ENCODE measurements at places on chromosomes 5 and 9.

DNA sequence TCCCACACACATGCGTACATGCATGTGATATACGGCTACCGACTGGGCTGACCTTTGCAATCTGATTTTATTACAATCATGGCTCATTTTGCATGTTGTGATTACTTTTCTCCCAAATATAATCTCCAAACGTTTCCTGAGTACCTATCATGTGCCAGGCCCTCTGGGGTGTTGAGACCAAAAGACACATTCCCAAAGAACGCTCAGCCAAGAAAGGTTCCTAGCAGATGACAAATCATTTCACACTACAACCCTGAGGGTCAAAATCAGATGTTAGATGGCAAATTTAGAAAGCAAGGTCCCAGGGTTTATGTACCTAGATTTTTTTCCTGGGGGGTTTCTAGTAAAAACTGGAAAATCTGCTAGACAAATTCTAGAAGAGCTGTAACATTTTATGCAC, 32.4 kb upstream of the SLC25A51 start:
- no peak for DNase-seq

- DNase-seq: no peak
Measured at GRCh38 chr5:19577882-19578281, 410.1 kb downstream of the CDH18 start.

DNA sequence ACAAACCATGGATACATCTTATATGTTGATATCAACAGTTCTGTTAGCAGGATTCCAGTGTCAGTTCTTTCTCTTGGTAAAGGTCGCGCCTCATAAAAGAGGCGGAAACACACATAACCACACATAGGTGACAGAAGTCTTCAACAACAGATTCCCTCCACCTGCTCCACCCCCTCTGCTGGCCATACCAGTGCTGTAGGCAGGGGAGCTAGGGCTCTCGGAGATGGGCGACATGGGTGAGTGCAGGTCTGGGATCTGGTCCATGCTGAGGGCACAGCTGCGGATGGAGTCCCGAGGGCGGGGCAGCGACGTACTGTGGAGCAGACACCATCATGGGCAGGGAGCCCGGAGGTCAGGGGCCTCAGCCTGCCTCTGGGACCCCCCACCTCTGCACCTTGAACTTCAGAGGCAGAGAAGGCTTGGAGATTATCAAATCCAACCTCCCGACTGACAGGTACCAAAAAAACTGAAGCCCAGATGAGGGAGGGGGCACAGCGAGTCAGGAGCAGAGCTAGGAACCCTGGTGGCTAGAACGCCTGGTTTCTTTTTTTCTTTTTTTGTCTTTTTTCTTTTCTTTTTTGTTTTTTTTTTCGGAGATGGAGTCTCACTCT, 12.0 kb upstream of the TOR2A start:
- DNase-seq: no peak

DNA sequence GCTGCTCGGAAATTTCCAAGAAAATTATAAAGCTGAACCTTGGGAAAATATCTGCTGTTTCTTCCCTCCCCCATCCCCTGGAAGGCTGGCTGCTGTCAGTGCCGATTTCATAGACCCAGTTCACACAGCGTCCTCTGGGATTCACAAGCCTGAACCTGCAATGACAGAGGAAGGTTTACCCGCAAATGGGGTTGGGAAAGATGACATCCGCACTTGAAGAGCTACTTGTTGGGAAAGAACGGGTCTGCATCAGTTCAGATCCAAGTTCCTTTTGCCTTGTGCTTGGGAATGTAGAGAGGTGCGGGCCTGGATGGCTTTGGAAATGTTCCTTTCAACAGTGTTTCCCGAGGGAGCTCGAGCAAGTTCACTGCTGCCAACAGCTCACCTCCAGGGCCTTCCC, 13.9 kb downstream of the PCDH12 start:
- no peak for DNase-seq

DNA sequence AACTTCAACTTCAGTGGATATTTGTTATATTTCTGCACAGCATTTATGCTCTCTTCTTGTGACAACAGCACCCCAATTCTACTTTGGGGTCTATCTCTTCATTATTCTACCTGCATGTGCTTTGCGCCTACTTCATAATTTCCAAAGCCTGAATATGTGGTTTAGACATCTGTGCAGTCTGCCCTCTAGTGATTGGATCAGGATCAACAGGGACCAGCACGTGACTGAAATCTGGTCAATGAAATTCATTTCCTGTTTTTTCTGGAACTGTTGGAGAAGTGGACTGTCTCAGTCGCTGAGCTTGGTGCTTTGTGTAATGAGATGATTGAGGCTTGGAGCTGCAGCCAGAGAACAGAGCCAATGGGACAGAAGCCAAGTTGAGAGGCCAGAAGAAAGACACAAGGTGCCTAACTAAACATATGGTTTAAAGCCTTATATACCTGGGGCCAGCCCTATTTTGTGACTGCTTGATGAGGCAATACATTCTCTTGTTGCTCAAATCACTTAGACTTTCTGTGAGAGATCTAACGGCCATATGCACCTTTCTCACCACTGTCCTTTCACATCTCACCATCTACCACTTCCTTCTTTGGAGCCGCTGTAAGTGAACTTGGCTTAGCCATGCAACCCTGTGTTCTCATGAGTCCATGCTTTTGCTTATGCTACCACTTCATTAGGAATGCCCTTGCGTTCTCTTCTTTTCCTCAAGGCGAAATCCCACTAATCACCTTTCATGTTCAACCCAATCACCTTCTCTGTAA, 68.8 kb upstream of the PPP2R2B start:
- DNase-seq: no peak

- DNase-seq: no peak
Measured at GRCh38 chr9:137294681-137295237, 7.3 kb downstream of the NRARP start.

DNA sequence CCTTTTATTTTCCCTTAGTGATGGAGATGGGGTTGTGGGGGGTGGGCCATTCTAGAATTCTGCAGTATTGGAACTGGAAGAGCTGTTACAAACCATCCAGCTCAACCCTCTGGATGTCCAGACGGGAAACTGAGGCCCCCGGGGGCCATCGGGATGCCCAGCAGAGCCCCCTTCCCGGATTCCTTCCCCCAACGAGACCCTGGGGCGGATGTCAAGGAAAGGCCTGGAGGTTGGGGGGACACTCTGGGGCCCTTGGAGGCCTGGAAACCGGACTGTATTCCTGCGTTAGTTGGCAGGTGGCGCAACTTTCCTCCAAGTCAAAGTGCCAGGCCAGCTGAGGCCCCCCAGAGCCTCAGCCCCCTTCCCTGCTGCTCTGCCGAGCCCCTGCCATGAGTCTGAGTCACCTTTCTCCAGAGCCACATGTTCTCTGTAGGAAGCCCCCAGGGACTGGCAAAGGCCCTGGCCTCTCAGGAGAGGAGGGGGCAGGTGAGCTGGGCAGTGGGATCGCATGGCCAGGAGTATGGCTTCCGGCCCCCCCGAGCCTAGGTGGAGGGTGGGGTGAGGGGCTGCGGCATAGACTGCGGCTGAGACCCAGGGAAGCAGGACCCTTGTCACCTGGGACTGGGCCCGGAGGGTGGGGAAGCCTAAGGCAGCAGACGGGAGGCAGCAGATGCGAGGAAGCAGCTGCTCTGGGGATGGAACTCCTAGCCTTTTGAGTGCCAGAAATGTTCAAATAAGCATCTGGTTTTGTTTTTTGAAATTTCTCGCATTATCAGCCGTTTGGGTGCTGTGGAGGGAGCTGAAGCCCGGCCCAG, 17.8 kb upstream of the FIBCD1 start:
- no peak for DNase-seq

DNA sequence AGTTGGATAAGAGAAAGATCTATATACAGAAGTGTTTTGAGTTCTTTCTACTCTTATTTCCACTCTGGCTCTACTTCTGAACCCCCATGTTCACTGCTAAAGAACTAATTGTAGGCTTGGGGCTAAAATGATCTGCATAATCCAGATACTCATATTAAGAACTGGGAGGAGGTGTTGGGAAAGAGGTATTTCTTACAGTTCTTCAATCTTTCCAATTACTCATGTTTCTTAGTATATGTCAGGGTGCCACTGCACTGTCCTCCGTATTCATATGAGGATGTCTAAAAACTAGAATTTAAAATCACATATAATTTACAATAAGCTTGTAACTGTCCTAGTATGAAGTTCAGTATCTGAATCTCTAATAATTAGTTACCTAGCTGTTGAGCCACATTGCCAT, 12.7 kb downstream of the NIPBL start:
- DNase-seq: no peak

- no peak for DNase-seq
Measured at GRCh38 chr9:37602817-37603216, 10.4 kb upstream of the TOMM5 start.

DNA sequence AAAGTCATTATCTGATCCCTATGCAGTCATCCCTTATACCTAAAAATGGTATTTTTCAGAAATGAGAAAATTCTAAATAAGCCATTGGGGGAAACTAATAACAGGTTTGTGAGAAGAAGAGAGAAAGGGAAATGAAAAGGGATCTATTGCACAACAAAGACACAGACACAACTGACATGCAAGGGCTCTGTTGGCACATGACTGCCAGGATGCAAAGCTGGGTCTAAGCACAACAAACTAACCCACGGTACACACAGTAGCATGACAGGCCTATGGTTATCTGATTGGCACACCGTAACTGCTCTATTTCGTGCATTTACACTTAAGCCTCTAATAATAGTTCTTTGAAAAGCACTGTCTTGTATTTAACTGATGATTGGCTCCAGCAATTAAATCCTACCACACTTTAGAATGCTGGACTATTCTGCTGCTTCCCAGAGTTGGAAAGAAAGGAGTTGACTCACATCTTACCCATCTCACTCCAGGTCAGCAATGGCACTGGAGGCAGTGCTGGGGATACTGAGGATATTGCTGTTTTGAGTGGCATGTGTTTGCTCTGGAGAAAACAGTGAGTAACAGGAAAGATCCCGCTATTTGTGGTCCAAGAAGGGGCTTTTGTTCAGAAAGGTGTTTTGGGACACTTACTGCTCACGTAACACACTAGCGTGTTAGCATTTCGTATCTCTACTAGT, 328.3 kb downstream of the GLIS3 start:
- DNase-seq: no peak

- no peak for DNase-seq
Measured at GRCh38 chr5:159549046-159549445, 218.8 kb upstream of the IL12B start.

DNA sequence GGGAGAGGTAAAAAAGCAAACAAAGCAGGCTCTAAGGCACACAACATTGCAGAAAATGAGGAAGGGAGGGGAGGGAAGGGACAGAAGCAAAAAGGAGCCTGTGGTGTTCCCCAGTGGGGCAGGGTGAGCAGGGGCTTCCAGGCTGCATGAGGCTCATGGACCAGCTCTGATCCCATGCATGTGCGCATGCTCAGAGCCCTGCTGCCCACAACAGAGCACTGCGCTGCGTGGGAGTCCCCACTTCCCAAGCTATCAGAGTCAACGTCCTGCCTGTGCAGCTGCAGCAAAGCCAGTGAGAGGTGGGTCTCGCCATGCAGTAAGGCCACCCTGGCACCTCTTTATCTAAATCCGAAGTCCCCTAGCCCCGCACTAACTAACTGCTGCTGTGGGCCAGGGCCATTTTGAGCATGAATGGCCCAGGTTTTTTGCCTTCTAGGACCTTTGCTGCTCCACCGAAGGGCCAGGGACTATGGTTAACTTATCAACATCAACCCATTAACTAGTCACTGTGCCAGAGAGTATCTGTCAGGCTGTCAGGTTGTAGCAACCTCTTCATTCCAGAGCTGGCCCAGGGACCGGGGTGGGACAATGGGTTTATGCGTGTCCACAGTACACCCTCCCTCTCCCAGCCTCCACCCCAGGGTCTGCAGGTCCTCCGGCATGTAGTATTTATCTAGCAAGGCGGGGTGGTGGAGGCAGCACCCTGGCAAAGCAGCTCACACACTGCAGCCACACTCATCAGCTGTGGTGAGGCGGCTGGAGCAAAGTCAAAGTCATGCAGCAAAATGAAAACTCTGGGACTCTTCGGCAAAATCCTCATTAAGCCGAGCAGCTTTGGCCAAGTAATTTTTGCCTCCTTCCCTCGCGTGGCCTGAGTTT, 123.6 kb downstream of the SAXO1 start:
- no peak for DNase-seq

DNA sequence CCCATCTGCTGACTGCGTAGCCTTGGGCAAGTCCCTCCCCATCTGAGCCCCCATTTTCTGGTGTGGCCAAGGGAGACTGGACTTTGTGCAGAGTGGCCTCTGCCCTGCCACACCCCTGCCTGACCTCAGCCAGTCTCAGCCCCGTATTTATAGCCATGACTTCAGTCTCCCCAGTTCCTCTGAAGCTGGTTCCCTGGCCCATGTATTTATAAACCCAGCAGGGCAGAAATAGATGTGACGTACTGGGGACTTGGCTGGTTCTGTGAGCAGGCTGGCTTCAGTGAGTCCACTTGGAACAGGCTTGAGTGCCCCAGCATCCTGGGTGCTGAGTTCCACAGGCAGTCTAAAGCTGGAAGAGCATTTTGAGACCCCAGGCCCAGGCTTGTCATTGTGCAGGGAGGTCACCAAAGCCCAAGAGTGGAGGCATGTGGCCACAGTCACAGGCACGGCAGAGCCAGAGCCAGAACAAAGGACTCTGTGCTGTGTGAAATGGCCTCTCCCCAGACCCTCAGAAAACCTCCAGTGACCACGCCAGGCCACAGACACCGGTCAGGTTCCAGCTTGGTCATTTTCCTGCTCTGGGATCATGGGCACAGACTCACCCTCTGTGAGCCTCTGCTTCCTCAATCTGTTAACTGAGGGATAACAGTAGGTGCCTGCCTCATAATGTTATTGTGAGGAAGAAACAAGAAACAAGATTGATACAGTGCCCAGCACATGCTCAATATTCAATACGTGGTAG, 30.4 kb upstream of the SYNPO start:
- no peak for DNase-seq

DNA sequence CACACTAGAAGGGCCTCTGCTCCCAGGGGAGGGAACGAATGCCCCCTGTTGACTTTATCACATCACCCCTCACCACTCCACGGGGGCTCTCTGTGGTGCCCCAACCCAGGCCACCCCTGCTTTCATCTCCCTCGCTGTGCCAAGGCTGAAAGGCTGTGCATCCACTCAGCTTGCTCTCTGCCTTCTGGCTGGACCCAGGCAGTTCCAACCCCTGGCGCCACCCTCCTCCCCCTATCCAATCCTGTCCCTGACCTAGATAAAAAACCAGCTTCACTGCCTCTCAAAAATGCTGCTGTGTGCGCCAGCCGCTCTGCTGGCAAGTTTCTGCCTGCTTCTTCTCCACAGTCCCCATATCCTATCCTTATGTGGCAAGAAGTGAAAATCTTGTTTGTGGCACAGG, 22.4 kb upstream of the CORO2A start:
- no peak for DNase-seq

- no peak for DNase-seq
Measured at GRCh38 chr5:126961702-126962101, 68.7 kb downstream of the MARCHF3 start.

DNA sequence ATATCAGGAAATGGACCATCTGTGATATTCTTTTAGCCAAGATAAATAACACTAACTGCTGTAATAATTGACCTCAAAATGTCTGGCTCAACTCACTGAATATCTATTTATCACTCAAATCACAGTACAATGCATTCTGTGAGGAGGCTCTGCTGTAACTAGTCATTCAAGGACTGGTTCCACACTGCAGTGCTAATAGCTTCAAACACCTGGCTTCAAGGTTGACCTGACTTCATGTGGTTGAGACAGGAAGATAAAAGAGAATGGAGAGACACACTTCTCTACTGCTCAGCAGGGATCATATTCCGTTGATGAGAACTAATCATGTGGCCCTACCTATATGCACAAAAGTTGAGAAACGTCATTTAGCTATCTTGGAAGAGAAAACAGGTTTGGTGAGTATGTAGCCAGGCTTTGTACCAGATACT, 3.4 kb upstream of the RHOBTB3 start:
- no peak for DNase-seq
